ENCODE measurements at places on chromosomes 7 and 10. TPM values are rescaled to one million over a fixed set of nuclear protein-coding genes. Genes with fewer than 3 reads are reported as not detected.

Gene PSD
- total RNA-seq: 17.8 TPM

GRCh38 chr7:26500749-26501352, 209.2 kb downstream of the SNX10 start:
- peaks cover 3% of the 10 kb centered on the region for H3K27me3 ChIP-seq
- no peaks in the 10 kb centered on the region for H3K4me1 ChIP-seq
- no peaks in the 10 kb centered on the region for H3K36me3 ChIP-seq
- no peak overlapping the region for H3K4me3 ChIP-seq
- H3K27ac ChIP-seq: no peak overlapping the region

DNA sequence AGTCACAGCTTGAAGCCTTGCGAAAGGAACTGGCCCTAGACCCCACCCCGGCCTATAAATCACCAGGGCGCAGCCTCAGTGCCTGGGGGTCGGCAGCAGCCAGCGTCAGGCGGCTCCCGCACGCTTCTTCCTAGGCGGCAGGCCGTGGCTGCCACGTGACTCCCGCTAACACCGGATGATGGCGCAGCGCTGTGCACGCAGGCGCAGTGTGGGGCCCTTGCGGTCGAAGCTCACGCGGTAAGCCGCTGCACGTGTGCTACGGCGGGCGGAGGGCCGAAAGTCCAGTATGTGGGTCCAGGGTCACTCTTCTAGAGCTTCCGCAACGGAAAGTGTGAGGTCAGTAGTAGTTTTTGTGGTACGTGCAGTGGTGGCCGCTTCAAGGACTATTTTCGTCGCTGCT, at the start of gene STK31:
Gene STK31, plus strand, starts transcription at position 220 of the 400 bp plus-strand sequence. Its CDS starts 67 bp downstream, at position 287.
- no peak for DNase-seq
- no peak within 1 kb of the TSS for H3K4me3 ChIP-seq
- no peaks in the 10 kb centered on the region for H3K27me3 ChIP-seq
- H3K36me3 ChIP-seq: peaks cover 7% of the 10 kb centered on the region
- H3K4me1 ChIP-seq: no peaks in the 10 kb centered on the region
- H3K27ac ChIP-seq: no peak within 1 kb of the TSS

GRCh38 chr10:105950410-105950809, 1214.1 kb downstream of the SORCS1 start:
- H3K36me3 ChIP-seq: no peaks in the 10 kb centered on the region
- no peaks in the 10 kb centered on the region for H3K4me1 ChIP-seq
- no peak overlapping the region for H3K27ac ChIP-seq
- no peak overlapping the region for H3K4me3 ChIP-seq
- H3K27me3 ChIP-seq: no peaks in the 10 kb centered on the region
- DNase-seq: no peak

DNA sequence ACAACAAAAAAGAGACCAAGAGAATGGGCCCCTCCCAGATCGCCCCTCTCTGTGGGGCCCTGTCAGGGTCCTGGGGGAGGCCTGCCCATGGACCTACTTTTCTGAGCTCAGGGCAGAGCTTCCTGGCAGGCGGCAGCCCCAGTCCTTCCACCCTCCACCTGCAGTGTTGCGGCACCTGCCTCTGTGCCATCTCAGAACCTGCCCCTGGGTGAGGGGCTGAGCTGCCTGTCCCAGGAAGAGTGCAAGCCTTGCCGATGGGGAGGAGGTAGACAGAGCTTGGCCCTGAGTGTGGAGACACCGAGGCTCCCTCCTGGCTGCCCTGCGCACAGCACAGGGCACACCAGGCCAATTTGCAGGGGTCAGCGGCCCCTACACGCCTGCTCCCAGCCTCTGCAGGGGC, 67.5 kb downstream of the UNCX start:
- H3K27ac ChIP-seq: no peak overlapping the region
- H3K27me3 ChIP-seq: peaks cover 11% of the 10 kb centered on the region
- H3K36me3 ChIP-seq: no peaks in the 10 kb centered on the region
- H3K4me3 ChIP-seq: no peak overlapping the region
- no peak for DNase-seq

GRCh38 chr7:86089455-86089854, 554.3 kb upstream of the GRM3 start:
- no peak overlapping the region for H3K4me3 ChIP-seq
- no peaks in the 10 kb centered on the region for H3K27me3 ChIP-seq
- H3K27ac ChIP-seq: no peak overlapping the region
- H3K4me1 ChIP-seq: no peaks in the 10 kb centered on the region
- no peaks in the 10 kb centered on the region for H3K36me3 ChIP-seq

Gene GPR158
- not detected for total RNA-seq

GRCh38 chr7:132485136-132485535, 91.1 kb downstream of the PLXNA4 start:
- H3K36me3 ChIP-seq: no peaks in the 10 kb centered on the region
- H3K4me1 ChIP-seq: peaks cover 28% of the 10 kb centered on the region
- no peak for DNase-seq

Gene KCND2
- not detected for total RNA-seq
